RPMI8226 (cell line): ENCODE measurements at places on chromosomes 6 and 20.

- DNase-seq = no peak
Observed at GRCh38 chr6:52139985-52140680, 46.0 kb upstream of the IL17A start.

GRCh38 chr6:21521276-21521675 lies 72.3 kb upstream of the SOX4 start:
- no peak for DNase-seq

- DNase-seq = peak; percentile 43
Observed at GRCh38 chr6:127484212-127484863, 25.1 kb upstream of the KIAA0408 start.

GRCh38 chr6:145749632-145750031 lies 14.3 kb upstream of the EPM2A start:
- DNase-seq = peak; percentile 19

DNA sequence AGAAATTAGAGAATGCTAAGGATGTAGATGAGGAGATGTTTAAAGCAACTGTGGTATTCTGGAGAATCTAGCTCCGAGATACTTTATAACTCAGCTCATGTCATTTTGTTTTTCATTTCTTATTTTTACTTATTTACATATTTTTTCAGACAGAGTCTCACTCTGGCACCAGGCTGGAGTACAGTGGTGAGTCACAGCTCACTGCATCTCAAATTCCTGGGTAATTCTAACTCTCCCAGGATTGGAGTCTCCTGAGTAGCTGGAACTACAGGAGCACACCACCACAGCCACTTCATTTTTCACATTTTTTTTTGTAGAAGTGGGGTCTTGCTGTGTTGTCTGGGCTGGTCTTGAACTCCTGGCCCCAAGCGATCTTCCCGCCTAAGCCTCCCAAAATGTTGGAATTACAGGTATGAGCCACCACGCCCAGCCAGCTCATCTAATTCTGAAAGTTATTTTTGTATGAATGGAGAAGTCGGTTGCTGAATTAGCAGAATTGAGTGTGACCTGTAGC lies 94.3 kb upstream of the FAM8A1 start:
- DNase-seq = no peak
